Mesenchymal stem cell (in vitro differentiated cells and primary cell): ENCODE measurements at places on chromosomes 4 and X.

DNA sequence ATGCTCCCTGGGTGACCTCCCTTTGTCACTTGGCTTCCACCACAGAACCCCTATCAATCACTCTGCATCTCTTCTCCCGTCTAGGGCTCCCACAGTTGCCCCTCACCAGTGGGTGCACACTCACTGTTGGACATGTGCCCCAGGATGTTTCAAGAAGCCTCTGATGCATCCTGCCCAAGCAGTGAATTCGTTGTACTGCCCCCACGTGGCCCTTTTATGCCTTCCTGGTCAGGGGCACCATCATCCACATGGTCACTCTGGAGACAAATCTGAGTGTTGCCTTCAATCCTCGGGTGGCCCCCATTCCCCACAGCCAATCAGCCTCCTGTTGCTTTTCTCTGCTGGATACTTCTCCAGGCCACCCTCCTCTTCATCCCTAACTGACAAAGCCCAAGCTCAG, 12.2 kb downstream of the ITIH6 start:
- no peak for DNase-seq

DNA sequence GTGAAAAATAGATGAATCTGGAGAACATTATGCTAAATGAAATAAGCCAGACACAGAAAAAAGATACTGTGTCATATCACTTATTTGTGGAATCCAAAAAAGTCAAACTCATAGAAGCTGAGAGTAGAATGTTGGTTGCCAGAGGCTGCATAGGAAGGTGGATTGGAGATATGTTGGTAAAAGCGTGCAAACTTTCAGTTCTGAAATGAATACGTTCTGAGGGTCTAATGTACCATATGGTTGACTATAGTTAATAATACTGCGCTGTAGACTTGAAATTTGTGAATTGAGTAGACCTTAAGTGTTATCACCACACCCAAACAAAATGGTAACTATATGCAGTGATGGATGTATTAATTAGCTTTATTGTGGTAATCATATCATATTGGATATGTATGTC, 45.0 kb upstream of the UPRT start:
- no peak for DNase-seq

GRCh38 chrX:79290596-79290995, 76.5 kb downstream of the ITM2A start:
- DNase-seq: no peak

DNA sequence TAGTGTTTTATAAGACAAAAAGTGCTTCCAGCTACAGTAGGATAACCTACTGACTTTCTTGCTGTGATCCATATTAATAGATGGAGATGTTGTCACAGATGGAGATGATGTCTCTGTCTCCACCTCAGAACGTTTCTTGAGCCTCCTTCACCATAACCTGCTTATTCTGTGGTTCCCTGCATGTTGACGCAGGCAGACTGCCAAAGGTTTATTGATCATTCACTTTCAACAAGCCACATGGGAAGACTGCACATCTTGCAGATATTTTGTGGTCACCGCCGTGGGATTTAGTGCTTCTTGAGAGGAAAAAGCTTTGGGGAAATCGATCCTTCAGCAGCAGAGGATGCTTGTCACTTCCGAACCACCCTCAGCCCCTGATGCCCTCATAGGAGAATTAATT, 943.0 kb upstream of the PRKX start:
- DNase-seq: no peak

GRCh38 chrX:70084592-70085240, 22.5 kb downstream of the OTUD6A start:
- DNase-seq: no peak
